ENCODE measurements at places on chromosomes 6 and 20.

DNA sequence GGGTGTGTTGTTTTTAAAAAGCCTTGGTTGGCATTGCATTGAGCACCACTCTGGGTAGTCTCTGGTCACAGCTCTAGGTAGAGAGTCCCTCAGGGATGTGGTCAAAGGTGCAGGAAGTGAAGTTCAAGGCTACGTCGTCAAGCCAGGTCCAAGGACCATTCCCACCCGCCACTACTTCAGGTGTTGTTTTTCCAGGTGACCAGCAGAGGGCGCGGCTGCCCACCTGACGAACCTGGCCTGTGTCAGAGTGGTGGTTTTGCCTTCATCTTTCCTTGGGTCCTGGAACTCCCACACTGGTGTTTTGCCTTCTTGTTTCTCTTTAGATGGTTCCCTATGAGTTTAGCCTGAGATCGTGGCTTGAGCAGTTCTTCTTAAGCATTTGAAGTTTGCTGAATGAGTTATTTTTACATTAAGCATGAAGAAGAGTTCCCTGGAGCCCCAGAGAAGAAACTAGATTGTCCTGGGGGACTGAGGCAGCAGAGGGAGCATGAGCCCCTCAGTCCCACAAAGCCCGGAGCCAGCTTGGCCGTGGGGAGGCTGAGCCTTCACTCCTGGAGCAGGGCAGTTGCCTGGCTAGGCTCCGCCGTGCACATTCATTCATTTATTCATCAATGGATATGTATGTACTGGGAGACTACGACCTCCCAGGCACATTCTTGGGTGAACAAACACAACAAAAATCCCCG, 5.6 kb upstream of the PHACTR3 start:
- peak; percentile 31 for DNase-seq

GRCh38 chr6:137240168-137240567, 21.0 kb upstream of the IFNGR1 start:
- no peak for DNase-seq

DNA sequence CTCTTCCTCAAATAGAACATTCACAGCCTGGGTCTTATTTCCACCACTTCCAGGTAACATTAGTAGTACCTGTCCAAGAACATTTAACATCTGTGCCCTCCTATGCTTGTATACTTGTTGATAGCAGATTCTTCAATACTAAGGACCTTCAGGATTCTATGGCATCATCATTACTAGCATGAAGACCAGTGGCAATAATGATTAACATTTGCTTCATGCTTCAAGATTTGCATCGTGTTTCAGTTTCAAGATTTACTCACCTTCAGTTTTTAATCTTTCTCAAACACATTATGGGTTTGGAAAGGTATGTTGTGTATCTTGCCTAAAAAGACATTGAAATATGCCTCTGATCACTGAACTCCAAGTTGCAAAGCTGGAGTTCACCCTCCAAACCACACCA, 412.8 kb upstream of the NRSN1 start:
- DNase-seq = no peak

- DNase-seq = no peak
Observed at GRCh38 chr6:134464690-134465411, 146.9 kb upstream of the SGK1 start.

- no peak for DNase-seq
Observed at GRCh38 chr6:140486450-140487361, 1112.3 kb upstream of the CITED2 start.

DNA sequence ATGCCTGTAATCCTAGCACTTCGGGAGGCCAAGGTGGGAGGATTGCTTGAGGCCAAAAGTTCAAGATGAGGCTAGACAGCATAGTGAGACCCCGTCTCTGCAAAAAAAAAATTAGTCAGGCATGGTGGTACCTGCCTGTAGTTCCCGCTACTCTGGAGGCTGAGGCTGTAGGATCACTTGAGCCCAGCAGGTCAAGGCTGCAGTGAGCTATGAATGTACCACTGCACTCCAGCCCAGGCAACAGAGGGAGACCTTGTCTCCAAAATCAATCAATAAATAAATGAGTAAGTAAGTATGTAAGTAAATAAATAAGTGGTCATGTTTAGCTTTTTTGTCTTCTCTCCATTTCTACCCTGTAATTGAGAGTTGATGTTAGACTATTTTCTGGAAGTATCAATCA, 336.8 kb downstream of the FARS2 start:
- no peak for DNase-seq

All from ACHN (cell line).